ENCODE measurements at places on chromosomes 16 and 17.

GRCh38 chr16:89955001-89955685 is 6.6 kb downstream of the DEF8 start:
- no peak for DNase-seq

DNA sequence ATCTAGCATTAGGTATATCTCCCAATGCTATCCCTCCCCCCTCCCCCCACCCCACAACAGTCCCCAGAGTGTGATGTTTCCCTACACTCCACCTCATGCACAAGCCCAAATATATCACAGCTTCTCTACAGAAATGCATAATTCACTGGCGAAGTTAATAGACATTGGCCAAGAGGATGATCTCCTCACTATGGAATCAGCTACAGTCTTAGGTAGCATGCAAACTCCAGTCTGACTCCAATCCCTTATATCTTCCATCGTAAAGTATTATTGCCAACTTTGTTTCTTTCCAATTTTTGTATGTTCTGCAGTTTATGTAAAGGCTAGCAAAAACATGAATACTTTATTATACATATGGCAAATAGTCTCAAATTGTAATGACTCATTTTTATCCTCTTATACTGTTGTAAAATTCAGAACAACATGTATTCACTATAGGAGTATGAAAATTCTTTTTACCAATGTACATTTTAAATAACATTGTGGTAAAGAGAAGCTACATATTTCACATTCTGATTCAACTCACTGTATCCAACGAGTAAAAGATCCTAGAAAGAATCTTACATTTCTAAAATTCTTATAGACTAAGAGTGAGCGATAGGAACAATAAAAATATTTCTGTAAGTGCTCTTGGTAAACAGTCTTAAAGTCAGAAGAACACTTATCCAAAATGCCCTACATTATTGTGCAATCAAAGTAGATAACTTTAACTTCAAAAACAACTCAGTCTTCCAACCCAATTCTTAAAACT is 871 bp downstream of the ABCA8 start:
- DNase-seq = no peak

DNA sequence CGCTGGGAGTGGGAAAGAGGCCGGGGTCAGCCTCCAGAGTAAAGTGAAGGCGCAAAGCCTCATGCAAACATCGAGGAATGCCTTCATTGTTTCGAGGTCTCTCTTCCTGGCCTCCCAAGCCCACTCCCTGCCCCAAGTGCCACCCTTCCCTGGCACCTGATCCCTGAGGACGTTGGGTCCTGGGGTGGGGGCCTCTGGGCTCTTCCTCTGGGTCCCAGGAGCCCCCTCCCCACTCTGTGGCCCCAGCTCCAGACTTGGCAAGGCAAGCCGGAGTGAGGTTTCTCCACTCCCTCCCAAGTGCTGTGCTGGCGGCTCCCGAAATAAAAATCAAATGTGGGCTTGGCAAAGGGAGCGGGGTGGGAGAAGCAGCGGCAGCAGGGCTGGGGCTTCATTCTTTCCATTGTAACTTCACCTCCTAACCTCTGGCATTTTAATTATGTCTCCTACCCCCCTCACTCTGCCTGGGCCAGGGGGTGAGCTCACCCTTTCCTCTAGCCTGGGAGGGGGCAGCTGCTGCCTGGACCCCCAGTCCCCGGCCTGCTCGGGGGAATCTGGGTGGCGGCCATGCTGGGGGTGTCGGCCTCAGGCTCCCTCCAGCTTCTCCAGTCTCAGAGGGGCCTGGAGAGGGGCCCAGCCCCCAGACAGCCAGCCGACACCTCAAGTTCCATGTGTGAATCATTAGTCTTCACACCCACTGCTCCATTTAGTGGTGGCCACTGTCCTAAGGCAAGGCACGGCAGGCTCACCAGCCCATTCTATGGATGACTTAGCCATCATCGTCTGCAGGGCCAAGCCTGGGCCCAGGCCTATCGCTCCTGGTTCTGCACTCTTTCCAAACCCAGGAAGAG is 14.6 kb upstream of the TMEM92 start:
- no peak for DNase-seq

DNA sequence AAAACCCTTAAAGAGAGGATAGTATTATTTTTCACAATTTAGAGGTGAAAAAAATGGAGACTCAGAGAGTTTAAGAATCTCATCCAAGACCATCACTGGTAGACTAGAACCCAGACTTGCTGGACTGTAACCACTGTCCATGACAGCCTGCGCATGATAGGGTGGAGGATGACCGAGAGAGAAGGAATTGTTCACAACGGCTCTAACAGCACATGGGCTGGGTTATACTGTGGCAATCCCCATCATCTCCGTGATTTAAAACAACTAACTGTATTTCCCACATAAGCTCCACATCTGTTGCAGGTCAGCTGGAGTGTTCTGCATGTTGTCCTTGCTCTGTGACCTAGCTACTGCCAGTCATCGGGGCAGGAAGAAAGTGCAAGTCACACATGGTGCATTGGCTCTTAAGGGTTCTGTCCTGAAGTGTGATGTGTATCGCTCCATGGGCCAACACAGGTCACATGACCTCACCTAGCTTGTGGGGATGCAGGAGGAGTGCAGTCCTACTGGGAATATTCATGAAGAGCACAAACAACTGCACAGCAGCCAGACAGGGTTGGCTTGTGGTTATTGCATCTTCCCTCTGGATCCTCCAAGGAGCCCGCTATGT is 131.2 kb upstream of the MPHOSPH6 start:
- no peak for DNase-seq

- DNase-seq = no peak
These were observed 105.3 kb downstream of the IRX5 start for GRCh38 chr16:55035956-55036355.

GRCh38 chr17:48413613-48414405 is 16.2 kb downstream of the SKAP1 start:
- no peak for DNase-seq

DNA sequence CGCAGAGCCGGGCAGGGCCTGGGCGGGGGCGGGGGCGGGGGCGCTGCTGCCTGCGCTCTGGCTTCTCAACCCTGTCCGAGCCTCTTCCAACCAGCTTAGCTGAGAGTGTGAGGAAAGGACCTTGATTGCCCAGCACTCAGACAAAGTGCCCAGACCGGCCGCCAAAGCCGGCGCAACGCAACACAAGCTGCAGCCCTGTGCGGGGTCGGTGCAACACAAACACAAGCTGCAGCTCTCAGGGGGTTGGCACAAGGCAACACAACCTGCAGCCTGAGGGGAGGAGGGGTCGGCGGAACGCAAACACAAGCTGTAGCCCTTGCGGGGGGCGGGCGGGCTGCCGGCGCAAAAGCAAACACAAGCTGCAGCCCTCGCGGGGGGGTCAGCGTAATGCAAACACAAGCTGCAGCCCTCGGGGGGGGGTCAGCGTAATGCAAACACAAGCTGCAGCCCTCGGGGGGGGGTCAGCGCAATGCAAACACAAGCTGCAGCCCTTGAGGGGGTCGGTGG is 60.0 kb downstream of the KLHDC4 start:
- no peak for DNase-seq

DNA sequence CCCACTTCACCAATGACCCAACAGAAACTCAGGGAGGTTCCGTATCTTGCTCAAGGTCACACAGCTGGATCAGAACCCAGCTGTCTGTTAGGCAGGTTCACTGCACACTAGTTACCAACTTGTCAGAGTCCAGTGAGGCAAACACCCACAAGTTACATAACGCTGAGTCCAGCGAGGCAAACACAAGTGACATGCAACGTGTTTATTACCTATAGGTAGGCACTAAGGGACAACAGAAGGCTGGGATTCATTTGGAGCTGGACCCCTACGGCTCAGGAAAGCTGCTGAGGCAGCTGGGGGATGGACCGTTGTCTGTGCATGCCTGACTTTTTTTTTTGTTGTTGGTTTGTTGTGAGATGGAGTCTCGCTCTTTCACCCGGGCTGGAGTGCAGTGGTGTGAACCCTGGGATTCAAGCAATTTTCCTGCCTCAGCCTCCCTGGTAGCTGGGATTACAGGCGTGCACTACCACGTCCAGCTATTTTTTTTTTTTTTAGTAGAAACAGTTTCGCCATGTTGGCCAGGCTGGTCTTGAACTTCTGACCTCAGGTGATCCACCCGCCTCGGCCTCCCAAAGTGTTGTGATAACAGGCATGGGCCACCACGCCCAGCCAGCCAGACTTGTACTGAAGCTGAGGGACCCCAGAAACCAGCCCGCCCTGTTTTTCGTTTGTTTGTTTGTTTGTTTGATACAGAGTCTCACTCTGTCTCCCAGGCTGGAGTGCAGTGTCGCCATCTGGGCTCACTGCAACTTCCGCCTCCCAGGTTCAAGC is 1.9 kb upstream of the RSAD1 start:
- no peak for DNase-seq

DNA sequence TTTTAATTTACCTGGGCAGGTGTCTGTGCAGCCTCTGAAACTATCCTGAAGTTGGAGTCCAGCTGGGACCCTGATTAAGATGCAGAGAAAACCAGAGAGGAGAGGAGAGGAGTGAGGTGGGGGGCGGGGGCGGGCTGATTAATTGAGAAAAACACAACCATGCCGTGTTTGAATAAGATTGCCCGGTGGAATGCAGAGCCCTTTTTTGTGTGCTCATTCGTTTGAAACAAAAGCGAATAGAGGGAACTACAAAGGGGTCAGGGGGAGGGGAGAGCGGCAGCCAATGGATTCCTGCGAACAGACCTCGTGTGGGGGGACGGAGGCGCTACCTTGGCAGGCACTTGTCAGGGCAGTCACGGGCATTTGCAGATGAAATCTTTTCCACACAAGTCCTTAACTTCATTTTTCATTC is 355.8 kb downstream of the SOX9 start:
- no peak for DNase-seq

DNA sequence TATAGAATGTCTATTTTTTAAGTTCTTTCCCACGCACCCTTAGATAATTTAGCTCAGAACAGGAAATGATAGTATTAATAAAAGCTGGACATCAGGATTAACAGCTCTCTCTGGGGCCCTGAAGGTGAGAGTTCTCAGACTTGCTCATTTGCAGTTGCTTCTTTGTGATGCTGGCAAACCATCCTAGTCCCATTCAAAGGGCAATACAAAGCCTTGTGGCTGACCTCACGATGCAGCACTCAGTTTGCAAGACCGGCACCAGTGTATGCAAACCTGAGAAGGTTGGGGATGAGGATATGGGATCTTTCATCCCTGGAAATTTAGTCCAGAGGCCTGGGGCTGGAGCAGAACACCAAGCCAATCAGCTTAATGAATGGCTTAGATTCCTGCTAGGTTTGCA is 29.3 kb downstream of the STH start:
- DNase-seq = no peak

DNA sequence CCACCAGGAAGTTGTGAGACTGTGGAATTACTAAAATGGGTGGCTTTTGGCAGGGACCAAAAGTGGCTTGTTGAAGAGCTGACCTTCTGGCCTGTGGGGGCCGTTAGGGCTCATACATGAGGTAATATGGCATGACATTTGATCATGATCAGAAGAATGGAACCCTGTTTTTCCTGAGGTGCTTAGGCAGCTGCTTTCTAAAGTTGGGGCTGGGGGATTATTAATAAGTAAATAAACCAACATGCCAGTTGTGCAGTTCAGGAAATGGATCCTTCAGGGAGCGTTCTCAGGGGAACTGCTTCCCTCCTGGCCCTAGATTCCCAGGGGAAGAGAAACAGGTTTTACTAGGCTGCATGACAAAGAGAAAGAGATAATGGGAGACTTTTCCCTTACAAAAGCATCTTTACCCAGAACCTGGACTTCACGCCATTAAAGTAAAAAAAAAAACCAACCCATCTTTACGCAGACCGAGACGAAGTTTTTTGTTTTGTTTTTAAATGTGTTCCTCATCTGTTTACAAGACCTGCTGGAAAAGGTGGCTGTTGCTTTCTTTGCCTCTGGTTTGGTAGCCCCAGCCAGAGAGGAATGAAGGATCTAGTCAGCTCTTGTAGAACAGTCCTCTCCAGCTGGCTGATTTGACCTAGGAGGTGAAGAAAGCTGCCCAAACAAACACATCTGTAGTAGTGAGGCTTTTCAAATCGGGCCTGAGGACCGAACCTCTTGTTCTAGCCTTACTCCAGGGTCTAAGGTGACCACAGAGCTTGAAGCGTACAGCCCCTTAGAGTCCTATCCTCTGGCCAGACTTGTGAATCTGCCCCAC is 22.7 kb downstream of the YPEL2 start:
- no peak for DNase-seq

DNA sequence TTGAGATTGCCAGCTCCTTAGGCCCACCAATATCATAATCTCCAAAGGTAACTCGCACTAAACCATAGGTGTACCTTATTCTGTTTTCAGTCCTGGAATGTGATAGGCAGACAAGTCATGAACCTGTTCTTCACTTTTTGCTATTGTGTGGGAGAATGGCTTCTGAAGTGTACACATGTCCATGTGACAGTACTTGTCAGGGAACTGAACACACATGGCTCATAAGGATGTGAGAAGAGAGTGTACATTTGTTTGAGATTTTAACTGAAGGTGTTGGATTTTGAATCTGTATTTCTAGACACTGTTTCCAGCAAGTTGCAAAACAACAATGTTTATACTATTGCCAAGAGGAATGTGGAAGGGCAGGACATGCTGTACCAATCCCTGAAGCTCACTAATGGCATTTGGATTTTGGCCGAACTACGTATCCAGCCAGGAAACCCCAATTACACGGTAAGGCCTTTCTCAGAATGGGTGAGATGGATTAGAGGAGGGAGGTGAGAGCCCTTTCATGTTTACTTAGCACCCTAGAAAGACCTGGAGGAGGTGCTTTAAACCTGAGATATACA is 14.5 kb upstream of the RASL10B start:
- no peak for DNase-seq

GRCh38 chr17:12089809-12090384 is 69.2 kb downstream of the MAP2K4 start:
- DNase-seq = no peak

DNA sequence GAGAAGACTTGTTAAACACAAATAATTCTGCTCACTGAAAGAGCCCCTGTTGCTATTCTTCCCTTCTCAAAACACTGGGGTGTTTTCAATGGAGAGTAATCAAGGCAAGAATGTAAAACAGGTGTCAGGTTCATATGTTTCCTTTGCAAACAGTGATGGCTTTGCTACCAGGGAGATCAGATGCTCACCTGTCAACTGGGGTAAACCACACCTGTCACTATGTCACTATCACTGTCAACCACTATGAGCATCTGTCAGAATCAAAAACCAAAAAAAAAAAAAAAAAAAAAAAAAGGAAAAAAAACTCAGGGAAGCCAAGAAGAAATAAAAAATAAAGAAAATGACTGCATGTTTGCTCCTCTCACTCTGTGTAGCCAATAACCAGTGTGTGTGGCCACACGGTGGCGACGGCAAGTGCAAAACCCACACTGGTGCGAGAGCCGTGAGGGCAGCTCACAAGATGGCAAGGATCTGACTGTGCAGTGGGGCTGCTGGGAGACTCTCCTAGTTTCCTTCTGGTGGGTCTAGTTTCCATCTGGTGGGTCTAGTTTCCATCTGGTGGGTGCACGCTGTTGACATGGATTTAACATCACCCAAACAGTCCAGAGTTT is 22.7 kb downstream of the USP22 start:
- DNase-seq = no peak
